Left renal pelvis (tissue), 4 donors: ENCODE measurements at places on chromosomes 16 and 17. TPM values are rescaled to one million over a fixed set of nuclear protein-coding genes. Genes with fewer than 3 reads are reported as not detected.
A peak's percentile ranks its signal among the peaks of the same experiment; 100 is the strongest.

- no peak for DNase-seq
Observed at GRCh38 chr17:8188263-8188839, 1.6 kb downstream of the BORCS6 start.

- no peak for DNase-seq
Observed at GRCh38 chr16:55534756-55535155, 25.9 kb downstream of the LPCAT2 start.

GRCh38 chr16:20866145-20866772 is 33.9 kb downstream of the DCUN1D3 start:
- DNase-seq = no peak

GRCh38 chr16:735982-736453 is 4.8 kb downstream of the CIAO3 start:
- DNase-seq = no peak

DNA sequence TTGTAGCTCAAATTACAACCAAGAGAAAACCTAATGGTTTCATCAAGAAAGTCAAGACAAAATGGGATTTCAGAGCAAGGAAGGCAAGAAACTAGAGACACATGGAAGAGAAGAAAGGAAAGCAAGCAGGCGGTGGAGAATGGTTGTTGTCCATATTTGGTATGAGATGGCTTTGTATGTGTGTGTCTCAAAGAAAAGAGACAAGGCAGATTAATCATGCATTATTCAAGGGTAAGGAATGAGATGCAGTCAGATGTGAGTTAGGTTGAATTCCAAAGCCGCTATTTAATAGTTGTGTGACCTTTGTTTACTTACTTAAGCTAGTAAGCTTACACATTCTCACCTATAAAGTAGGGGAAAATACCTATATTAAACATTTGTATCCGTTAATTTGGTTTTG is 1029.6 kb downstream of the CDH11 start:
- DNase-seq = no peak

GRCh38 chr16:20844588-20844987 is 38.3 kb downstream of the REXO5 start:
- DNase-seq = no peak

GRCh38 chr17:14755002-14755401 is 454.1 kb downstream of the HS3ST3B1 start:
- DNase-seq = no peak

DNA sequence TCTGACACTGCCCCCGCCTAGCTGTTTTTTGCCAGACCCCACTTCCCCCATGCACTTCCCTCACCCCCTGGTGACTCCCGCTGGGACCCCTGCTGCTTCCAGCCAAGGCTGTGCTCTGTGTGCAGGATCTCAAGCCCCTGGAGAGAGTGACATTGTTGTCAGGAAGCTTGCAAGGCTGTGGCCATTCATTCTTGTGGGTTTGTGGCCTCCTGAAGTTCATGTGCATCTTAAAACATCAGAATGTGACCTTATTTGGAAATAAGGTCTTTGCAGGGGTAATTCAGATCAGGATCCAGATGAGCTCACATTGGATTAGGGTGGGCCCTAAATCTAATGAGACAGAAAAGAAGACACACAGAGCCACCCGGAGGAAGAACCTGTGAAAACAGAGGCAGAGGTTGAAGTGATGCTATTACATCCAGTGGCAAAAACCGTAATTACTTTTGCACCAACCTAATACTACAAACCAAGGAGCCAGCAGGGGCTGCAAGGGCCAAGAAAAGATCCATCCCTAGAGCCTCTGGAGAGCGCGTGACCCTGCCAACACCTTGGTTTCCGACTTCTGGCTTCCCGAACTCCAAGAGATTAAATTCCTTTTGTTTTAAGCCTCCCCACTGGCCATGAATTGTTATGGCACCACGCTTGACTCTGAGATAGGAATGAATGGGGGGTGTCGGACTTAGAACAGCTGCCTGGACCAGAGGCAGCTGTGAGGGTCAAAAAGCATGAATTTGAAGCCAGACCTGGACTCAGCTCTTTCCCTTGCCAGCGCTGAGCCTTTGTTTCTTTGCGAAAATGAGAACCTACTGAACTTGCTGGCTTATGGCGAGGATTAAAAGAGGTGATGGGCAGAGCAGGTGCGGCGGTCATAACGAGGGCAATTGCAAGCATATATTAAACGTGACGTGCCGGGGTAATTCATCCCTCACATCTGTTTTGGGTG is 75.5 kb downstream of the BMERB1 start:
- DNase-seq = no peak

GRCh38 chr17:6913608-6914443 is 82.0 kb upstream of the ALOX12 start:
- DNase-seq = peak; percentile 46

GRCh38 chr17:82794781-82795482 is 43.1 kb downstream of the TBCD start:
- no peak for DNase-seq

- DNase-seq = no peak
Observed at GRCh38 chr16:67151431-67152097, 766 bp upstream of the B3GNT9 start.

DNA sequence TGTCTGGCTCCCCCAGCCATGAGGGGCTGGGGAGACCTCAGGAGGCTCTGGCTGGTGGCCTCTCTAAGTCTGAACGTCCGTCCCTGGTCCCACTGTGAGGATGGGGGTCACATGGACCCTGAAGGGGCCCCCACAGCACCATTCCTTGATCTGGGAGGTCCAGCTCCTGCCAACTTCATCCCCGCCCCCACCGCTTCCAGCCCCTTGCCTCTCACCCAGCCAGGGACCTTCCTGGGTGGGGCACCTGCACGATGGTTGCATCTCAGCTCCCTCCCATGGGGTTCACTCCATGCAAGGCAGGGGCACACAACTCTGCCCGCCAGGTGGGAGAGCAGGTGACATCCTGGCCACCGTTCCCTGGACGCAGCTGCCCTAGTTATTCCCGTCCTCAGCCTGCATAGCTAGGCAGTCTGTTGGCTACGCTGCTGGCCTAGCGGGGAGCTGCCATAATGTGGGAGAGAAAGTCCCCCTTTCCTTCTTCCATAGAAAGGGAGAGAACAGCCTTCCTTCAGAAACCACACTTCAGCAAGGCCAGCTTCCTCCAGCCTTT is 217.9 kb upstream of the RPL38 start:
- DNase-seq = no peak

- no peak for DNase-seq
Observed at GRCh38 chr16:59039066-59039720, 305.1 kb upstream of the GOT2 start.

GRCh38 chr17:13953841-13954240 is 115.5 kb upstream of the COX10 start:
- DNase-seq = no peak

GRCh38 chr17:64603987-64604386 is 58.1 kb downstream of the SMURF2 start:
- no peak for DNase-seq

DNA sequence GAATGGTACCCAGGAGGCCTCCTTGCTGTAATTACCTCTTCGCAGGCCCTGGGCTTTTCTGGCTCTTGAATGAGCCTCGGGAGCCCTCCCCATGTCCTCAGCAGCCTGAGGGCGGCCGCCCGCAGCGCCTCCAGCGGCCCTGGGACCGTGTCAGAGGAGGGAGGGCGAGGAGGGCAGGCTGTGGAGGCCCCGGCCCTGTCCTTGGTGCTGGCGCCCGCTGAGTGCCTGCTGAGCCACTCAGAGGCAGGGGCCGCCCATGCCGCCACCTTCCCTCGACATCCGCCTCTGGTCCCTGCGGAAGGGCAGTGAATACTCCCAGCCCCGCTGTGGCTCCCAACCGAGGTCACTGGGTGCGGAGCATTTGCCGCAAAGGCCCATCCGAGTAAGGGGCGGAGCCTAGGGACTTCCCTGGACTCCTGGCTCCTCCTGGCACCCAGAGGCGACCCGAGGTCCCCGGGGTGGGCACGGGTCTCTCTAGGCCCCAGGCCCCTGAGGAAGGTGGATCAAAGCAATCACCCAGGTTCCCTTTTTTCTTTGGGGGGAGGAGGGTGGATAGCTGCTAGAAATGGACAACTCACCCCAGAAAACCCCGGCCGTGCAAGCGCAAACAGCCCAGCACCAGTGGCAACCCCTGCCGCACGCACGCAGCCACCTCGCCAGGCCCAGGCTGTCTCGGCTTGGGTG is 2.8 kb downstream of the RBFOX3 start:
- peak; percentile 62 for DNase-seq

DNA sequence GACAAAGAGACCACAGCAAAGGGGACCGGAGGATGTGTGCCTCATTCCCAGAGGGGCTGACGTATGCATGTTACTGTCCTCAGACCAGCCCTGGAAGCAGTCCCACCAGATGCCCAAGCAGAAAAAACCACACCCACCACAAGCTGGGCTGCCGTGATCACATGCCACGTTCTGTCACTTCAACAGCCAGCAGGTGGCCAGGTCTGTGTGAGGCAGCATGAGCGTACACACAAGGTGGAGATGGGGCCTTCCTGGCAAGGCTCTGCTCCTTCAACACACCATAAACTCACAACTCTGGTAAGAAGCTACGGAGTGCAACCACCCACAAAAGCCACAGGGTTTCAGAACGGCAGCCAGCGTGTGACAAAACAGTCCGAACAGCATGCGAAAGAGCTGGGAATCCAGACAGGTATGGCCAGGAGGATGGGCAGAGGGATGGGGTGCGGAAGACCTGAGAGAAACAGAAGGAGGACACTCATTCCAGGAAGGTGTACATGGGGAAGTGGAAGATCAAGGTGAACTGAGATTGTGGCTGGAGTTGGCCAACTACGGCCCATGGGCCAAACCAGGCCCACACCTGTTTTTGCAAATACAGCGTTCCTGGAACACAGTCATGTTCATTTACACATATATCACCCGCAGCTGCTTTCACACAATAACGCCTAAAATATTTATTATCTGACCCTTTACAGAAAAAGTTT is 27.9 kb downstream of the MBTPS1 start:
- DNase-seq = no peak

DNA sequence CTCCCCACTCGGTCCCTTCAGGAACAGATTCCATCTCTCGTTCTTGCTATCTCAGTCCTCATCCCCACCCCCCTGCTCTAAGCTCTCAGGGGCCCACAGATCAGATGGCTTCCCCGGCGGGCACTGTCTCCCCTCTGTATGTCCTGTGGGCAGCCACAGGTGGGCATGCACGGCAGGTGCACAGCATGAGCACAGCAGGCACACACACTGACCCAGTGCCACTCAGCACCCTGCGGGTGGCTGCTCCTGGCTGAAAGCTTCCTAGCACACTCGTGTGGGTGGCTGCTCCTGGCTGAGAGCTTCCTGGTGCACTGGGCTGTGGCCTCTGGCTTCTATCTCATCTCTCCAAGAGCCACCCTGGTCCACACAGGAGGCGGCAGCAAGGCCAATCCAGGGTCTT is 44.5 kb upstream of the SMIM36 start:
- no peak for DNase-seq

- no peak for DNase-seq
Observed at GRCh38 chr16:68389006-68389405, 59.3 kb downstream of the SMPD3 start.

GRCh38 chr17:64230791-64231408 is 32.2 kb downstream of the TEX2 start:
- no peak for DNase-seq

- peak; percentile 55 for DNase-seq
Observed at GRCh38 chr17:44219108-44219615, 313 bp downstream of the UBTF start.

- no peak for DNase-seq
Observed at GRCh38 chr16:27627136-27627535, 77.2 kb downstream of the KATNIP start.

DNA sequence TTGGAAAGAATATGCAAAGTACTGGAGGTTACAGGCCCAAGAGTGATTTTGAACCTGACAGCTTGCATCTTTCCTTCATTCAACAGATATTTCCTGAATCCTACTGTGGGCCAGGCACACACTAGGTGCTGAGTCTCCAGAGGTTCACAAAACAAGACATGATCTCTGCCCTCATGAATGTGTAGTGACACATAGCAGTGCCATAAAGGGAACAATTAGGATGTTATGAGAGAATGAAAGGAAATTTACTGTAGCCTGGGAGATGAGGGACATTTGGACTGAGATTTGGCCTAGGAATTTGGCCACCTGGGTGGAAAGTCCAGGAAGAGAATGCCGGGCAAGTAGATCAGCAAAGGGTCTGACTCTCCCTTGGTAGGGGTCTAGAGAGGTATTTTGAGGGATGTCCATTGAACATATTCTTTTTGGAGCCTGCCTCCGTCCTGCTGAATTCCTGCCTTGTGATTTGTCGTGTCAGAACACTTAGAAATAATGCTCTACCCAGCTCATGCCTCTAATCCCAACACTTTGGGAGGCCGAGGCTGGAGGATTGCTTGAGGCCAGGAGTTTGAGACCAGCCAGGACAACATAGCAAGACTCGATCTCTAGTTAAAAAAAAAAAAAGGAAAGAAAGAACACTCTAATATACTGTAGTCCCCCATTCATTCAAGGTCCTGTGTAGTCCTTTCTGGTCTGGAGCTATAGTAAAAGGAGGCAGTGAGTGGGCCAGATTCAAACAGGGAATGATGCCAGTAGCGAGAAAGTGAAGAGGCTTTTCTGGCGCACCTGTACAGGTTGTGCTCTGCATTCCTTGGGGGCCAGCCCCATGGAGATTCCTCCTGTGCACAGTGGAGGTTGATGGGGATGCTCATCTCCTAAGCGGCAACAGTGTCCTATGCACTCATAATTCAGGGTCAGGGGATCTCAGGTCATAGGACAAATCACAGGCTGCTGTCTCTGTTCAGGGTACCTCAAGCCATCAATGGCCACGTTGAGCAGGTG is 90.6 kb upstream of the CLEC18A start:
- DNase-seq = no peak

DNA sequence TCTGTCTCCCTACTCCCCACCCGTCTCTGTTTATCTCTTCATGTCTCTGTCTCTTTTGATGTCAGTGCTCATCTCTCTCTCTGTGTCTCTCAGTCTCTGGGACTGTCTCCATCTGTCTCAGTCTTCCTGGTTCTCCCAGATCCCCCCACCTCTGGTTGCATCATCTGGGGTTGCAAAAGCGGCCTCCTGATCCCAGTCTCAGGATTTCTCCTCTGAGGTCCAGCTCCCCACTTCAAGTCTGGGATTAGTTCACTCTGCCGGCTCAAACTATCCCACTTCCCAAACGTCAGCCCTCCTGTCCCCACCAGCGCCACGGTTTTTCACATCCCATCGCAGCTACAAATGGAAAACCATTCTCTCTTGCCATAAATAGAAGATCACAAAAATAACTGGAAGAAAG is 9.0 kb downstream of the TEKT5 start:
- no peak for DNase-seq

ASPHD1 gene
- polyA plus RNA-seq = 0.34 TPM

TBC1D3I gene
- polyA plus RNA-seq = 0.25 TPM

KRT13 gene
- 37.8 TPM for polyA plus RNA-seq

PSMC3IP gene
- 18.8 TPM for polyA plus RNA-seq

ASIC2 gene
- polyA plus RNA-seq = 2.8 TPM

RNF43 gene
- polyA plus RNA-seq = 14.0 TPM

MYH2 gene
- polyA plus RNA-seq = not detected

CRYM gene
- 2.7 TPM for polyA plus RNA-seq

KRT27 gene
- 0.24 TPM for polyA plus RNA-seq

EFCAB13 gene
- 9.3 TPM for polyA plus RNA-seq

CD300E gene
- polyA plus RNA-seq = 0.26 TPM

TNFRSF13B gene
- polyA plus RNA-seq = not detected

PAQR4 gene
- polyA plus RNA-seq = 10.8 TPM

CTRB2 gene
- polyA plus RNA-seq = not detected

ABCA3 gene
- polyA plus RNA-seq = 6.4 TPM

HBZ gene
- 0.74 TPM for polyA plus RNA-seq
